Stimulated activated CD4-positive, alpha-beta T cell treated with anti-CD3 and anti-CD28 coated beads, Interleukin-1b, Interleukin-23, amount 100 ng/mL, for 1 hour (primary cell): ENCODE measurements at places on chromosomes 5 and 9.

GRCh38 chr9:131943351-131943841, 136.3 kb downstream of the MED27 start:
- no peak for DNase-seq

GRCh38 chr5:107232788-107233187, 437.9 kb downstream of the EFNA5 start:
- DNase-seq = no peak

DNA sequence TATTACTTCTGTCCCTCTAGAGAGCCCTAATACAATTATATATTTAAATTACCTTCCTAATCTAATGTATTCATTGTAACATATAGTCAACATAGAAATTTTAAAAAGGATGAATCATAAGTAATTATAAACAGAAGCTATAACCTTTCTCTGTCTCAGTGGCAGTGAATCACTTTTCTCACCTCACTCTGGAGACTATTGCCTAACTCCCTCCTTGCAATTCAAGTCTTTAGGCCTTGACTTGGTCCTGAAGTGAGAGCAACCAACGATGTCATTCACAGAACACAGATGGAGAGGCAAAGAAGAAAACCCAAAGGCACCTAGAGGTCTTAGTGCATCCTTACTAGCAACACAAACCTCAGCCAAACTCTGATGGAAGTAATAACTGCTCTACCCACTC, 133.3 kb upstream of the DPYSL3 start:
- DNase-seq = no peak

GRCh38 chr9:69951411-69951810, 92.2 kb upstream of the MAMDC2 start:
- DNase-seq = no peak

DNA sequence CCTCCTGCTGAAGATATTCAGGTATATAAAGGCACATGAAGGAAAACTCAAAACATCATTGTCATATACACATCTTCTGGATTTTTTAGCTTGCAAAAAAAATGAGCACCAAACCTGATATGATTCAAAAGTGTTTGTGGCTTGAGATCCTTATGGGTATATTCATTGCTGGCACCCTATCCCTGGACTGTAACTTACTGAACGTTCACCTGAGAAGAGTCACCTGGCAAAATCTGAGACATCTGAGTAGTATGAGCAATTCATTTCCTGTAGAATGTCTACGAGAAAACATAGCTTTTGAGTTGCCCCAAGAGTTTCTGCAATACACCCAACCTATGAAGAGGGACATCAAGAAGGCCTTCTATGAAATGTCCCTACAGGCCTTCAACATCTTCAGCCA, at the start of gene IFNK:
Gene IFNK, plus strand, starts transcription at position 55 of the 400 bp plus-strand sequence. Its CDS starts 47 bp downstream, at position 102.
- DNase-seq = no peak

- no peak for DNase-seq
Observed at GRCh38 chr5:86974955-86975354, 292.7 kb upstream of the RASA1 start.

DNA sequence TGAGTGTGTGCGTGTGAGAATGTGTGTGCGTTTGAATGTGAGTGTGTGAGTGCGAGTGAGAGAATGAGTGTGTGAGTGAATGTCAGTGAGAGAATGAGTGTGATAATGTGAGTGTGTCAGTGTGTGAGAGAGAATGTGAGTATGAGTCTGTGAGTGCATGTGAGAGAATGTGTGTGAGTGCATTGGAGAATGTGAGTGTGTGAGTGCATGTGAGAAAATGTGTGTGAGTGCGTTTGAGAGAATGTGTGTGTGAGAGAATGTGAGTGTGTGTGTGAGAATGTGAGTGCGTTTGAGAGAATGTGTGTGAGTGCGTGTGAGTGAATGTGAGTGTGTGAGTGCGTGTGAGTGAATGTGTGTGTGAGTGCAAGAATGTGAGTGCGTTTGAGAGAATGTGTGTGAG, 39.0 kb upstream of the LHX2 start:
- no peak for DNase-seq

GRCh38 chr5:175853573-175854230, 17.7 kb upstream of the CPLX2 start:
- no peak for DNase-seq

DNA sequence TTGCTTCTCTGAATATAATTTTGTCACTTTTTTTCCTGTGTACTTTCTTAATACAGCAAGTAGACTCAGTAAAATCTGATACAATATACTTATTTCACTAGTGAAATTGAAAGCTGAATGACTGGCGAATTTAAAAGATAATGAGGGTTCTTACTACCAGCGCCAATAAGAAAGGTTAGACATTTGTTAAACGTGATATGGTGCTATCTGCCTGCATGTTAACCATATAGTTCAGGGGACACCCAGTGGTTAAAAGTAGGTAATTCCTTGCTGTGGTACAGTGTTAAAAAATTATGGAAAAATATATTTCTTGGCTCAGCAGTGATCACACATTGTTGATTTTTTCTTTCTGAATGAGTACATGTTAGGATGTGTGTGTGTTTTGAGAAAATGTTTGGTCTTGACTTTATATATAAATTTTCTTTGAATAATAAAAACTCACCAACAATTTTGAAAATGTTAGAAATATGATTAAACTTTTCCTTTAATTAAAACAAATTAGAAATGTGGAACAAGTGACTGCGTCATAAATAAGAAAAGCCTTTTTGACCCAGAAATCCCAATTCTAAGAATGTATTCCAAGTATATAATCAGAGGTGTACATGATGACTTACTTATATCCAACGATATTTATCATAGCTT, 25.8 kb downstream of the CAST start:
- no peak for DNase-seq

- DNase-seq = no peak
Observed at GRCh38 chr5:40682154-40683017, 2.7 kb downstream of the PTGER4 start.
